H1 (cell line): ENCODE measurements at places on chromosomes 12 and 14.

DNA sequence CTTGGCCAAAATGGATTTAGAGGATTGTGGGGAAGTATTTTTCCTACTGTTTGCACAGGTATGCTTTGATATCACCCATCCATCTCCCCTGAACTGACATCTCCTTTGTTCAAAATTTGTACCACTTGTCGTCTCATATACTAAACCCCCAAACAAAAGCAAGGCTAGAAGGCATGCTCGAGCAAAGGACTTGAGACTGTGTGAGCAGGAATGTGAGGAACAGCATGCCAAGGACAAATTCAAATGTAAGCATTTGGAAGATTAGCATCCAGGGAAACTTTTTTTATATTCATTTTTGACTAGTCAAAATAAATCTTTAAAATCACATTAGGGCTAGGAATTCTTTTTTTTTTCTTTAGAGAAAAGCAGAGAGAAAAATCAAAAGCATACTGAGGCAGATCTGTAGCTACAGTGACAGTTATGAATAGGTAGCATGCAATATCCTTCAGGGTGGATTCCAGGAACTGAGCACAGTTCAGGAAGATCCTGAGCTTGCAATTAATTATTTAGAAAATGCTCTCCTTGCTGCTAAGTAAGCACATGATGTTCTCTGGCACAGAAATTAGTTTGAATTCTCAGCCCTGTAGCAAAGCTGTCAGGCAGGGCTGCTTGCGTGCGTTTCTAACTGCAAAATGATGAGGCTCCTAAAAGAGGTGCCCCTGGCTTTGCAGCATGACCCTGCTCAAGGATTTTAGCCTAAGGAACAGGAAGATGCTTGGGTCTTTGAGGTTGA, 327.7 kb downstream of the LRIG3 start:
- no peak for DNase-seq
- no peak overlapping the region for H3K27ac ChIP-seq
- no peaks in the 10 kb centered on the region for H3K36me3 ChIP-seq
- no peak overlapping the region for H3K4me3 ChIP-seq
- H3K4me1 ChIP-seq: no peaks in the 10 kb centered on the region

GRCh38 chr12:46818642-46819041, 7.2 kb downstream of the SLC38A4 start:
- no peaks in the 10 kb centered on the region for H3K27me3 ChIP-seq
- no peak overlapping the region for H3K27ac ChIP-seq
- H3K4me1 ChIP-seq: no peaks in the 10 kb centered on the region
- no peak for DNase-seq

DNA sequence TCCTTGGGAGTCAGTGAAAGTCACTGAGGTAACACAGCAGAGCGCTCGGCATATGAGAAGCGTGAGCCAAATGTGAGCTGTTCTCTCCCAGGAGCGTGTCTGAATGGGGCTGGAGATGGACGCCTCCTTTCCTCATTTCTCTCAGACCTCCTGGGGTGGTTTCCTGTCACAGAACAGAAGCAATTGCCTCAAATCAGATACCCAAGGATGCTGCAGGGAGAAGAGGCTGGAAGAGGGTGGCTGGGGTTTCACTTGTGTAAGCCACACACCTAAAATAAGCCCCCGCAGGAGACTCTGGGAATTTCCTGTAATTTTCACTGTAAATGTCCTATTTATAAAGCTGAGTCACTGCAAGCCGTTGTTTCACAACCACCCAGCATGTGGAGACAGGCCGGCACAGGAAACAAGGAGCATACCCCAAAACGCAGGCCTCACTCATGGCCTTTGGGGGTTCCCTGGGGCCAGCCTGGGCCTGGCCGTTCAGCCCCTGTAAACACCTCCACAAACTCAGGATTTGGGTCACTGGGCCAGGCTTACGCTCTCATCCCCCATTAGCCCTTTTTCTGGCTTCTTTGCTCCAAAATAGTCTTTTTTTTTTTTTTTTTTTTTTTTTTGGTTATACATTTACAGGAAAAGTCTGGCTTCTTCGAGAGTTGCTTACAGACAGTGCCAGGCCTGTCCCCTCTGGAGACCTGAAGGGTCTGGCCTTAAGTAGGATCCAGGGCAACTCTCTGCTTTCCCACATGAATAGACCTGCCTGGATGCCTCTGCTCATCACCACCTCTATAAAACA, 55.3 kb downstream of the VCPKMT start:
- no peak for DNase-seq
- H3K4me3 ChIP-seq: no peak overlapping the region
- H3K36me3 ChIP-seq: no peaks in the 10 kb centered on the region
- peaks cover 5% of the 10 kb centered on the region for H3K4me1 ChIP-seq
- H3K27ac ChIP-seq: no peak overlapping the region

- H3K4me3 ChIP-seq: no peak overlapping the region
- no peaks in the 10 kb centered on the region for H3K27me3 ChIP-seq
- H3K36me3 ChIP-seq: no peaks in the 10 kb centered on the region
- no peak for DNase-seq
- H3K4me1 ChIP-seq: no peaks in the 10 kb centered on the region
Measured at GRCh38 chr12:7113389-7113871, 4.4 kb upstream of the C1RL start.

GRCh38 chr14:29608861-29609260, 318.8 kb downstream of the PRKD1 start:
- no peak for DNase-seq
- no peaks in the 10 kb centered on the region for H3K27me3 ChIP-seq
- H3K27ac ChIP-seq: no peak overlapping the region
- H3K4me3 ChIP-seq: no peak overlapping the region
- H3K4me1 ChIP-seq: no peaks in the 10 kb centered on the region; the same call in 1 of the 2 replicates
